ENCODE measurements at places on chromosomes 12 and 14. TPM values are rescaled to one million over a fixed set of nuclear protein-coding genes. Genes with fewer than 3 reads are reported as not detected.
A peak's percentile ranks its signal among the peaks of the same experiment; 100 is the strongest.

DNA sequence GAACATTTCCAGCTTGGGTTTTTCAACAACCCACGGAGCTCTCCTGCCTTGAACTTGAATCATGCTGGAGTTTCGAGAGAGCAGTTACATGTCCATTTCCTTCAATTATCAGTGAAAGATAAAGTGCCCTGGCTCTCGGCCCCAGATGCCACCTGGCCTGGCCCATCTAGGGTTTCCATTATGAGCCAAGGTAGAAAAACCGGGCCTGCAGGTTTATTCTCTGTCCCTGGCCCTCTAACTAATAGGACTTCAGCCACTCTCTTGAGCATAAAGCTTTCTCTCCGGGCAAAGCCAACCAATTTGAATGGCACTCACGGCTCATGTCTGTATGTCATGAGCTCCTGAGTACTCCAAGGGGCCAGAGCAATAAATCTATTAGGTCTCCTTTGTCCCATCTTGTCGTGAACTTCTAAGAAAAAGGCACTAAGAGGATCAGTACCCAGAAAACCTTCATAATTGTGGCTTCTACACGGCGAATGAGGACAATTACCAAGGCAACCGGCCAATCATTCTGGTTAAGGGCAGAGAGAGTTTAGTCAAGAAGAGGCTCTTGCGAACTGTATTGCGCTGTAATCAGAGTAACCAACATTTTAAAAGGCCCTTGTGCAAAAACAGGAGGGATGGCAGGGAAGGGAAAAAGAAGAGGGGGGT, 392.3 kb downstream of the MED13L start:
- H3K36me3 ChIP-seq, result no peaks in the 10 kb centered on the region
- no peak for DNase-seq
- no peaks in the 10 kb centered on the region for H3K27me3 ChIP-seq
- H3K4me3 ChIP-seq, result no peak overlapping the region
- no peak overlapping the region for H3K27ac ChIP-seq

DNA sequence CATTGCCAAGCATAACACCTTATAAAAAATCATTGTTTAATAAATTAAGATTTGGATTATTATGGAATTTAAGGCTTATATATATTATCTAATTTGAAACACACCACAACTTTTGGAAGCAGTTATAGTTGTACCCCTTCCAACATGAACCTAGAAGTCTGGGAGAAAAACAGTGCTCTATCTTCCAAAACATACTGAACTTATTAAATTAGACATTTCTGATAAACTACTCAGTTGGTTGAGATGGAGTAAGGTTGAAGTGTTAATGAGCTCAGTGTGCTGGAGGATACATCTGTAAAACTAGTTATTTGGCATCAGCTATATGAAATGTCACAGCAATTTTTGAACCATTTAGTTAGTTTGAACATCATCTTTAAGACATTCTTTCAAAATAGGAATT, 227.4 kb downstream of the ALX1 start:
- no peak overlapping the region for H3K27ac ChIP-seq
- H3K4me1 ChIP-seq, result no peaks in the 10 kb centered on the region
- DNase-seq, result no peak
- peaks cover 3% of the 10 kb centered on the region for H3K27me3 ChIP-seq
- H3K4me3 ChIP-seq, result no peak overlapping the region

DNA sequence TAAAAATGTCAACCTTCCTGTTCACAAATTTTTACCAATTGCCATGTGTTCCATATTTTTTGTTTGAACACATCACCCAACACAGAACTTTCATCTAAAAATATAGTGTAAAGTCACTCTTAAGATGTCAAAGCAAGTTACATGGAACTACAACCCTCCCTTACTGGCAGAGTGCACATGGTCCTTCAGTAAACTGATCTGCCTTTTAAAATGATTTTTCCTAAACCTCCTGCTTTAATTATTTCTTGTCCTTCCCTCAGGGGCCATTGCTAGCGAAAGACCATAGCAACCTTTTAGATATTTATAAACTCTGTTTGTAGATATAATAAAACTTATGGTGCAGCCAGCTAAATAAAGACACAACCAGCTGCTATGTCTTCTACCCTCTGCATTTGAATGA, 255.2 kb upstream of the FAR2 start:
- no peak for DNase-seq
- H3K27me3 ChIP-seq, result no peaks in the 10 kb centered on the region

GRCh38 chr12:64894827-64895475, 70.5 kb downstream of the TBC1D30 start:
- DNase-seq, result no peak
- peaks cover 8% of the 10 kb centered on the region for H3K27me3 ChIP-seq
- no peak overlapping the region for H3K4me3 ChIP-seq
- H3K4me1 ChIP-seq, result peaks cover 5% of the 10 kb centered on the region
- no peaks in the 10 kb centered on the region for H3K36me3 ChIP-seq

The L2HGDH gene
- 13.1 TPM for total RNA-seq

DNA sequence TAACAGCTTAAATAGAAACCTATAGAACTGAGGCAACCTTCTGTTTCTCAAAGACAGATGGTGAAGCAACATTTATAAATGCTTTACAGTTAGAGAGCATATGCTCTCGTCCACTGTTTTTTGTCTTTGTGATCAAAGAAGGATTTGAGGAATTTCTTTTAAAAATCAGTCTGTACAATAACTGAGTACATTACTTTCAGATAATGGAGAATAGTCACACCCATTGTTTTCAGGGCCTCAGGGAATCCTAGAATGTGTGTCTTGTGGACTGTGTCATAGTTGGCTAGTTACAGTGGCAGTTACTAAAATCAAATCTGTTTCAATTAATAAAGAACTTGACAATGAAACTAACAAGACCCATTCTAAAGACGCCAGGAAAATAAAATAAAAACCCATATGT, 107.9 kb downstream of the PRKCH start:
- H3K4me3 ChIP-seq, result no peak overlapping the region
- no peak overlapping the region for H3K27ac ChIP-seq
- no peak for DNase-seq
- H3K4me1 ChIP-seq, result peaks cover 17% of the 10 kb centered on the region
- no peaks in the 10 kb centered on the region for H3K27me3 ChIP-seq

The DPPA3 gene
- total RNA-seq, result not detected

GRCh38 chr12:96906849-96907670, at the start of gene NEDD1:
Gene NEDD1 (plus strand): TSS chr12:96907257. CDS start chr12:96909760, 2,503 bp downstream.
- peak; percentile 84 for DNase-seq
- H3K27ac ChIP-seq, result peak within 1 kb of the TSS; percentile 96
- peak within 1 kb of the TSS; percentile 84 for H3K4me3 ChIP-seq
- peaks cover 2% of the 10 kb centered on the region for H3K36me3 ChIP-seq
- H3K27me3 ChIP-seq, result no peaks in the 10 kb centered on the region
- peaks cover 26% of the 10 kb centered on the region for H3K4me1 ChIP-seq

The BDKRB1 gene
- not detected for total RNA-seq

- DNase-seq, result no peak
- H3K4me3 ChIP-seq, result no peak overlapping the region
- H3K36me3 ChIP-seq, result peaks cover 15% of the 10 kb centered on the region
- H3K4me1 ChIP-seq, result peaks cover 18% of the 10 kb centered on the region
- H3K27me3 ChIP-seq, result no peaks in the 10 kb centered on the region
Measured at GRCh38 chr12:53014709-53015108, 8.5 kb downstream of the EIF4B start.

- H3K27me3 ChIP-seq, result peaks cover 29% of the 10 kb centered on the region
- no peak overlapping the region for H3K27ac ChIP-seq
- no peaks in the 10 kb centered on the region for H3K36me3 ChIP-seq
- H3K4me3 ChIP-seq, result no peak overlapping the region
Measured at GRCh38 chr14:105184461-105184860, 3.3 kb upstream of the NUDT14 start.

The SSTR1 gene
- 4.0 TPM for total RNA-seq

The FOXN4 gene
- 0.33 TPM for total RNA-seq

The ANKRD33 gene
- total RNA-seq, result 0.14 TPM

- H3K27me3 ChIP-seq, result no peaks in the 10 kb centered on the region
- peaks cover 15% of the 10 kb centered on the region for H3K4me1 ChIP-seq
- peaks cover 4% of the 10 kb centered on the region for H3K36me3 ChIP-seq
Measured at GRCh38 chr14:23537351-23538049, 14.1 kb downstream of the ZFHX2 start.

The GLS2 gene
- 3.1 TPM for total RNA-seq

DNA sequence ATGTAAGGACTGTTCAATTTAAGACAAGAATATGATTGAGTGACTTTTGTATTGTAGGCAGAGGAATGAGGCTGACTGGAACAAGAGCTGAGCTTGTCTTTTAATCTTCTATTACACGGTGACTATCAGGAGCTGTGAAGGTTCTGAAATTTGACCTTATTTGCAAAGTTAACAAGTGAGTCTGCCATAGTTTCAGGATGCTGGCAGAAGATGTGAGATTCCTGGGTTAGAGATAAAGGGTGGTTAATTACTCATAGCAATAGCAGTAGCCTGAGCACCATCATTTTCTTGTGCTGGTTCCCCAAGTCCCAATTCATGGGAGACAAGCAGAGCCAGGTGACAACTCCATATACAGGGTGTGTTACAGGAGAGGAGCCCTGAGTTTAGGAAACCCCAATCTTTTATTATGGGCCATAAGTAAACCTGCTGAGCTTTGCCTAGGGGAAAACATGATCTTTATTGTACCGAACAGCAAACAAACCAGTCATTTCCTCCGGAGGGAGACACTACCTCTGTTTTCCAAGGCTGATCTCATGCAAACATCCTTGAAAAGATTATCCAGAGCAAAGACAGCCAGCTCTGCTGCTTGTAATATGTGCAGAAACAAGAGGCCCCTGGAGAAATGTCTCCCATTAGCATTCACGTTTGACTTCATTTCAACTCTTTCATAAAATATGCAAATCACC, 51.7 kb upstream of the DDX11 start:
- H3K4me1 ChIP-seq, result no peaks in the 10 kb centered on the region
- H3K27ac ChIP-seq, result no peak overlapping the region
- DNase-seq, result no peak
- H3K36me3 ChIP-seq, result peaks cover 3% of the 10 kb centered on the region
- H3K27me3 ChIP-seq, result no peaks in the 10 kb centered on the region
- no peak overlapping the region for H3K4me3 ChIP-seq

DNA sequence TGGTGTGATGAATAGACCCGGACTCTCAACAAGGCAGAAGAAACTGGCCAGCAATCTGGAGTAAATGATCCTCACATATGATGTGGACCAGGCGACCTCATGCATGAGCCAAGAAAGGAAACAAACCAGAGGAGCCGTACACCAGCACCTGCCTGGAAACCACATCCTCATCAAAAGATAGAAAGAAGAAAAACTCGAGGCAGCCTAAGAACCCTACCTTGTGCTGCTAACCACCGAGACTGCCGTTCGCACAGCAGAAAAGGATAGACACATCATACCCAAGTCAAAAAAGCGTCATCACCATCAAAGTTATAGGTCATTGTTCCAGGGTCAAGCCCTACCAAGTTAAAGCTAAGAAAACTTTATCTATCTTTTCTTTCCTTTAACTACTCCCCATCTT, 66.7 kb downstream of the RESF1 start:
- DNase-seq, result no peak
- H3K4me3 ChIP-seq, result no peak overlapping the region
- H3K36me3 ChIP-seq, result no peaks in the 10 kb centered on the region

DNA sequence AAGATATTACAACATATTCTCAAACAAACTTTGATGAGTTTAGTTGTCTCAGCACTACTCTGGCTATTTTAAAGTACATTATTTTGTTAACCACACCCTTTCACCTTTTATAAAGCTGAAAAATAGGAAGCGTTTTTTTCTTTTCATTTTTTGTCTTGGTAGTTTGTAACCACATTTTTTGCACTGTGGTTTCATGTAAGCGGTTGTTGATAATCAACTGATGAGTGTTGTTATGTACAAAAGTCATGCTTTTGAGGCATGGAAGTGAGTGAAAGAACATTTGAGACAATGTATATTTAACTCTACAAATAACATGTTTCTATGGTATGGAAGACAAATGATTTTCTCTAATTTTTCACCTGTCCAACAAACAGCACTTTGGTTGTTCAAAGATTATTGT, 52.1 kb upstream of the ATP2B1 start:
- DNase-seq, result no peak
- H3K4me1 ChIP-seq, result peaks cover 4% of the 10 kb centered on the region
- no peaks in the 10 kb centered on the region for H3K36me3 ChIP-seq
- H3K27ac ChIP-seq, result no peak overlapping the region

GRCh38 chr12:94790825-94791224, 140.5 kb upstream of the TMCC3 start:
- H3K27ac ChIP-seq, result no peak overlapping the region
- H3K27me3 ChIP-seq, result peaks cover 3% of the 10 kb centered on the region
- H3K36me3 ChIP-seq, result no peaks in the 10 kb centered on the region
- no peaks in the 10 kb centered on the region for H3K4me1 ChIP-seq
- no peak for DNase-seq
- H3K4me3 ChIP-seq, result no peak overlapping the region

DNA sequence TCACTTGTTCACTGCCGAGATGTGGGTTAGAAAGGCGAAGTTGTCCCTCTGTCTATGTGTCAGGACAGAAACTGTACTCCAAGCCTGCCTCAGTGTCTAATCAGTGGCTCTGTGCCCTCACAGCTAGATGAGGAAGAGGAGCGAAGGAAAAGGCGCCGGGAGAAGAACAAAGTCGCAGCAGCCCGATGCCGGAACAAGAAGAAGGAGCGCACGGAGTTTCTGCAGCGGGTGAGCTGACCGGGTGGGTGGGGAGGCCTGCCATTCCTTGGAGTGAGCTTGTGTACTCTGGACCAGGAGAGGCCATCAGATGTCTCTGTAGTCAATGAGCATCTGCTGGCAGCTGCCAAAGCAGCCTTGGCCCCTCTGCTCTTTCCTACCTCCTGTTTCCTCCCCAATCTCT, 33.5 kb downstream of the JDP2 start:
- H3K27me3 ChIP-seq, result no peaks in the 10 kb centered on the region
- no peak overlapping the region for H3K27ac ChIP-seq
- DNase-seq, result no peak
- H3K4me1 ChIP-seq, result peaks cover 8% of the 10 kb centered on the region

The CD9 gene
- total RNA-seq, result 6.0 TPM

DNA sequence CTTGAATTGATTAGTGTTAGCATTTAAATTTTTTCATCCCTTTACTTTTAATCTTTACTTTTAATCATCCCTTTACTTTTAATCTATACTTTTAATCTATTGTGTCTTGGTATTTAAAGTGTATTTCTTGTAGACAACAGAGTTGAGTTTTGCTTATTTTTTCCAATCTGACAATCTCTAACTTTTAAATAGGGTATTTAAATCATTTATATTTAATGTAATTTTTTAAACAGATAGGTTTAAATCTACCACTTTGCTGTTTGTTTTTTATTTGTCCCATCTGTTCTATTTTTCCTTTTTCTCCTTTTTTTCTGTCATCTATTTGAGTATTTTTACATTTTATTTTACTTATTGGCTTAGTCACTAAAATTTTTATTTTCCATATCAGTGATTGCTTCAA, 68.3 kb downstream of the TTC7B start:
- DNase-seq, result no peak
- H3K27me3 ChIP-seq, result no peaks in the 10 kb centered on the region
- H3K4me1 ChIP-seq, result peaks cover 5% of the 10 kb centered on the region
- peaks cover 15% of the 10 kb centered on the region for H3K36me3 ChIP-seq
- no peak overlapping the region for H3K4me3 ChIP-seq
- H3K27ac ChIP-seq, result no peak overlapping the region

- DNase-seq, result no peak
- H3K36me3 ChIP-seq, result no peaks in the 10 kb centered on the region
- peaks cover 3% of the 10 kb centered on the region for H3K27me3 ChIP-seq
- H3K4me1 ChIP-seq, result peaks cover 16% of the 10 kb centered on the region
- H3K27ac ChIP-seq, result no peak overlapping the region
Measured at GRCh38 chr14:72774141-72774540, 119.8 kb downstream of the DPF3 start.

The IGF1 gene
- total RNA-seq, result 0.57 TPM

The ITGB7 gene
- total RNA-seq, result 0.93 TPM

The EXOC3L4 gene
- 28.4 TPM for total RNA-seq

GRCh38 chr12:130680451-130680990, 35.6 kb downstream of the RIMBP2 start:
- H3K4me1 ChIP-seq, result peaks cover 16% of the 10 kb centered on the region
- no peak overlapping the region for H3K4me3 ChIP-seq

The SERPINA5 gene
- 37.7 TPM for total RNA-seq

GRCh38 chr12:16914853-16915252, 308.9 kb upstream of the LMO3 start:
- DNase-seq, result no peak
- H3K4me1 ChIP-seq, result peaks cover 6% of the 10 kb centered on the region

The CLMN gene
- total RNA-seq, result 31.5 TPM
